ENCODE measurements at places on chromosomes 7 and 10.

GRCh38 chr10:119703903-119704508, 21.8 kb upstream of the INPP5F start:
- DNase-seq: no peak

- no peak for DNase-seq
These were observed 137.5 kb downstream of the ZNF365 start for GRCh38 chr10:62511656-62512055.

GRCh38 chr10:89129911-89130310, 77.2 kb downstream of the CH25H start:
- DNase-seq: peak; percentile 97

DNA sequence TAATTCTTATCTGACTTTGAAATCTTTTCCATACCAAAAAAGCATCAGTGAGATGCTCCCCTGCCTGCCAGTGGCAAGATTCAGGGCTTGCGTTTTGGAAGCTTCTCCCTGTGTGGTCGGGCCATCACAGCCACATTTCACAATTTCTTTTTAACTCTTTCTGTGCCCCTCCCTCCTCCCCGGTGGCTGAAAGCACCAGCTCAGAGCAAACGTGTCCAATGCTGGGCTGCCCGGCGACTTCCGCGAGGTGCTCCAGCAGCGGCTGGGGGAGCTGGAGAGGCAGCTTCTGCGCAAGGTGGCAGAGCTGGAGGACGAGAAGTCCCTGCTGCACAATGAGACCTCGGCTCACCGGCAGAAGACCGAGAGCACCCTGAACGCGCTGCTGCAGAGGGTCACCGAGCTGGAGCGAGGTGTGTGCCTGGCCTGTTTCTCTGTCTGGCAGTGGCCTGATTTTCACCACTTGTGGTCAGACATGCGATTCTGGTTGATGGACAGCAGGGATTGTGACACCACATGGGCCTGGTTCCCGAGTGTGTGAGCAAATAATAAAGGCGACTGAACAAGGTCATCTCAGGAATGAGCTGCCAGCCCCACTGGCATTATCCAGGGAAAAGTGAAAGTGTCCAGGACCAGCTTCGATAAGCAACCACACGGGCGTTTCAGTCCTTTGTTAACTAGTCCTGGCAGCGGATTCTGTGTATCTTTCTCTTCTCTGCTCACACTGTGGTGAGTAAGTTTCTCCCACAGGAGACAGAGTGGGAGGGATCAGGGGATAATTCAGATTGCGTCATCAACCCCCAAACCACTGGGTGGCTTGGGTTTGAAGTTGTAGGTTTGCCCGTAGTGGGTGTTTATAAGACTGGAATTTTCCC, 2.6 kb downstream of the NPTX2 start:
- peak; percentile 10 for DNase-seq

DNA sequence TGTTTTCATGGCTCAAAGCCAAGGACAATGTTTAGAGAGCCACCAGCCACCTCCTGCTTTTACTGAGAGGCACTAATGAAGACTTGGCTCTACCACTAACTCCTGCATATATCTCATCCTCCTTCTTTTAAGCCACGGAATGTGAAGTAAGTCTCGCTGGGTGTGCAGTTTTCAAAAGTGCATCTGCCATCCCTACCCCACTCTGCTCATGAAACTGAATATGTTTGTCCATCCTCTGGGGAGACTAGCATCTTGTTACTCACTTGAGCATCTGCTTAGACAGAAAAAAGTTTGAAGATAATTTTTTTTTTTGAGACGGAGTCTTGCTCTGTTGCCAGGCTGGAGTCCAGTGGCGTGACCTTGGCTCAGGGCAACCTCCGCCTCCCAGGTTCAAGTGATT, 40.8 kb downstream of the EPDR1 start:
- no peak for DNase-seq

DNA sequence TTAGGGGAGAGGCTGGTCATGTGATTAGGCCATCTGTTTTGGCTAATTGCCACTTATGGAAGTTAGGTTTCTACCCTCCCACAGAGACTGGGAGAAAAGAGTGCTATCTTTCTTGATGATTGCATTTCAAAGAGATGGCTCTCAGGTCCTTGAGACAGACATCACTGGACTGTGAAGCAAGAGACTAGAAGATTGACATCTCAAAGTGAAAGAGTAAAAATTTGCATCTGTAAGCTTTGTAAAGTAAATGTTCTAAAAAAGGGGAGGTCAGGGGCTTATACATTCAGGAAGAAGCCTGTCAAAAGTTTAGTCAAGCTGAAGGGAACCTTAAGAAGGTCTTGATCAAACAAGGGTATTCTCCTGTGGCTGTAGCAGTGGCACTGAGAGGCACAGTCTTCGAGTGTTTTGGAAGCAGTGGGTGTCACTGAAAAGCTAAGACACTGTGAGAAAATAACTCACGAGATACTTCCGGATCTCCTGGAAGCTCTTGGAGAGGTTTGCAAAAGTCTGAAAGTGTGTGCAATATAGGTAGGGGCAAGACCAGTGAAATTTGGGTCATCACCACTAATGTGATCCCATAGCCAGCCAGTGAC, 342.1 kb downstream of the PHF14 start:
- DNase-seq: no peak

GRCh38 chr10:80415734-80416478, 7.6 kb downstream of the PRXL2A start:
- DNase-seq: no peak

DNA sequence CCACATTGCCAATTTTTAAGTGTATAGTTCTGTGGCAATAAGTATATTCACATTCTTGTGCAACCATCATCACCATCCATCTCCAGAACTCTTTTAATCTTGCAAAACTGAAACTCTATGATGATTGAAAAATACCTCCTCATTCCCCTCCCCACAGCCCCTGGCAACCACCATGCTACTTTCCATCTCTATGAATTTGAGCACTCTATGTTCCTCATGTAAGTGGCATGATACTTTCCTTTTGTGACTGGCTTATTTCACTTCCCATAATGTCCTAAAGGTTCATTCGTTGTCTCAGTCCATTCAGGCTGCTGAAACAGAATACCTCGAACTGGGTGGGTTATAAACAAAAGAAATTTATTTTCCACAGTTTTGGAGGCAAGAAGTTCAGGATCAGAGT, 23.4 kb upstream of the EGR2 start:
- no peak for DNase-seq

DNA sequence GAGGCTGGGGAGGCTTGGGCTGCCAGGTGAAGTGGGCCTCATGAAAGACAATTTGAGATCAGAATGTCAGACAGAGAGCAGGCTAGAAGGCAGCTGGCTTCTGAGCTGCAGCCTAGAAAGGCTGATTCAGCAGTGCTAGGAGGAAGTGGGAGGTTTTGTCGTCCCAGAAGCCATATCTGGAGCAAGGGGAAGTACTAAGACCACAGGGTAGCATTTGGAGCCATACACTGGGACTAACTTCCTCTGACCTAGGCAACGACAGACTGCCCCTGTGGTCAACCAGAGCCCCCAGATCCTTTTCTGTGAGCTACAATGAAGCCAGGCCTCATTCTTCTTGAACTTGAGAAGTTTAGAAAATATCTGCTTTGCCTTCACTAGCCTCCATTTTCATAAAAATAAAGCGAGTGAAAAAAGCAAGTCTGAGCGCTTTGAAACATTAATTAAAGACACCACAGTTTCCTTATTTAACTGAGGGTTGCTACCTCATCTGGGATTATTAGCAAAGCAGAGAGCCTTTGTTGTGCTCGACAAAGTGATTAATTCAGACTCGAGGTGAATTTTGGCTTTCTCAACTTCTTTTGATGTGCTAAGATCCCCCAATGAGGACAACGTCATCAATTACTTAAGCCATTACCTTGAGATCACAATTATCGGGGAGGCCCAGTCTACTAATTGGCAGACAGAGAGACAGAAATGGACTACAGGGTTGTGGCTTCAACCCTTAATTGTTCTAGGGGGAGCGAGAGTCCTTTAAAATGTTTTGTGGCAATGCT, 26.6 kb downstream of the TBXAS1 start:
- no peak for DNase-seq

DNA sequence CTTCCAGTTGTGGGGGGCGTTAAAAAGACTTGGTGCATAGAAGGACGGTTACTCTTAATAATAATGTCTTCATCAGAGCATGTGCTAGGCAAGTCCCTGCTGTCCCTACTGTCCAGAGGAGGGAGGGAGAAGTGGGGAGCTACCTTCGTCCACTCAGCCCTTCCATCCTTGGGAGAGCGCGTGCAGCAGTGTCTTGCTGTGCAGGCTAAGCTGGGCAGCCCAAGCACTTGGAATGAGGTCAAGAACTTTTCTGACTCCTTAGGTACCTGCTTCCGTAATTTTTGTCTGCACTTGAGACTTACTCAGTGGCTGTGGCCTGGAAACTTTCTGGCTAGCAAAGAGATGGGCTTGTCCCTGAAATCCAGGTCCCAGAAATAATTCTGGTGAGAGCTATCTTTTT, 265.9 kb upstream of the SORCS1 start:
- DNase-seq: no peak

- no peak for DNase-seq
These were observed 15.9 kb downstream of the TDRD1 start for GRCh38 chr10:114195079-114195478.

DNA sequence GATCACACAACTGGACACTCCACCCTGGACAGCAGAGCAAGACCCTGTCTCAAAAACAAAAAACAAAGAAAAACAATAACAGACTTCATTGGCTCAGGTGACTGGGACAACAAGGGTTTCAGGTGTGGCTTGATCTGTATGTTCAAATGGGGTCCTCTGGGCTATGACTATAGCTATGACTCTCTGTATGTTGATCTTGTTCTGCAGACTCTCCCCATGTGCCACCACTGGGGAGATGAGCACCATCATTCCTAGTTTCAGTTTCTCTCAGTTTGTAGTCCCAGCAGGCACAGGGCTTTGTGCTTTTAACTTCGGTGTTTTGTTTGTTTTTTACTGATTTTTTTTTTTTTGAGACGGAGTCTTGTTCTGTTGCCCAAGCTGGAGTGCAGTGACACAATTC, 53.8 kb downstream of the SUFU start:
- no peak for DNase-seq

GRCh38 chr7:158727690-158728089, 23.1 kb upstream of the NCAPG2 start:
- no peak for DNase-seq

GRCh38 chr10:60024506-60024905, 118.2 kb upstream of the CCDC6 start:
- no peak for DNase-seq

GRCh38 chr10:127832501-127832900, 60.2 kb downstream of the CLRN3 start:
- DNase-seq: no peak

DNA sequence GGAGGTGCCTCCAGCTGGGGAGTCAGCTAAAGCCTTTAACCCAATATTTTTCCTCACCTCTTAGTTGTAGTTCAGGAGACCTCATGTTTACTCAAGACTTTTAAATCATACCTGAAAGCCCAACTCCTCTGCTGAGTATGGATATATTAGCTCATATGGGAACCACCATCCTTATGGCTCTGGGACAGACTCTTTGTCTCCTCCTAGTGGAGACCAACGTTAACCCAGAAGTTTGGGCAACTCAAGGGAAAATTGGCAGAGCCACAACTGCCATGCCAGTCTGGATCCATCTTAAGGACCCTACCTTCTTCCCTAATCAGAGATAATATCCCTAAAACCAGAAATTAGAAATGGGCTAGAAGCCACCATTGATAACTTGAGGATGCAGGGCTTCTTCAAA, 80.8 kb downstream of the TMEM106B start:
- DNase-seq: no peak

DNA sequence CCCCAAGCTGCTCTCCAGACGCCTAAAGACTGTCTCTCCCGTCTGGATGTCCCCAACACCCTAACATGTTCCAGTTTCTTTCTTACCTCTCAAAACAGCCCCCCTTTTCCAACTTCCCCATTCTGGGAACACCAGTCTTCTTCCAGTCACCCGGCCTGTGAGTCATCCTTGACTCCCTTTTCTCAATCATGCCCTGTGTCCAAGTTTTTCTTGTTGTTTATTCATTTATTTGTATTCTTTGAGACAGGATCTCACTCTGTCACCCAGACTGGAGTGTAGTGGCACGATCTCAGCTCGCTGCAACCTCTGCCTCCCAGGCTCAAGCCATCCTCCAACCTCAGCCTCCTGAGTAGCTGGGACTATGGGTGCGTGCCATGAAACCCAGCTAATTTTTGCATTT, 15.6 kb downstream of the SNX10 start:
- DNase-seq: no peak
